ENCODE measurements at places on chromosomes 7 and 10.

DNA sequence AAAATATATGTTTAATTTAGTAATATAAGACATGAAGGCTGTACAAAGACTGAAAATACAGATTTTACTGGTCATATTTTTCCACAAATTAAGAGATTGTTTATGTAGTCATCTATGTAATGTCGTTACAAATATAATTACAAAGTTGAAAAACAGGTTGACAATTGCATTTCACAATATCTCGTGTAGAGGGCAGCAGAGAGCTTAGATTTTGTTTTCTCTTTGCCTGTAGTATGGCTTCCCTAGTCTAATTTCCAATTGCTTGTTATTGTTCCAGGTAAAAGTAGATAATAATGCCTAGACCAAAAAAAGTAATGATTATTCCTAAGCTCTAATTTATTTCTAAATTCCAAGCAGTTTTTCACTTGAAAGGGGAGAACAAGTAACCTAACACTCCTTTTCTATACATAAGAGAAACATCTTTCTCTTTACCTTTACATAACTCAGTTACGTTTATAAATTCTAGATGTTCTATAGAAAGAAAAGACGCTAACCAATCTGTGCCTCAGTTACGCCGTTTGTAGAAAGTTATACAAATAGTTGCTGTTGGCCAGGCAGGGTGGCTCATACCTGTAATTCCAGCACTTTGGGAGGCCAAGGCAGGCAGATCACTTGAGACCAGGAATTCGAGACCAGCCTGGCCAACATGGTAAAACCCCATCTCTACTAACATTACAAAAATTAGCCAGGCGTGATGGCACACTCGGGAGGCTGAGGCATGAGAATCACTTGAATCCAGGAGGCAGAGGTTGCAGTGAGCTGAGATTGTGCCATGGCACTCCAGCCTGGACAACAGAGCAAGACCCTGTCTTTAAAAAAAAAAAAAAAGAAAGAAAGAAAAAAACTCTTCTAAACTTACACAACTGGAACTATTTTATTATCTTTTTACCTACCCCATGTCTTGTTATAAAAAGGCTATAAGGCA is 30.0 kb downstream of the NET1 start:
- DNase-seq, result peak; percentile 65

- DNase-seq, result no peak
Observed at GRCh38 chr10:94173594-94173993, 179.9 kb downstream of the PLCE1 start.

GRCh38 chr7:44327981-44328380 is 2.6 kb upstream of the CAMK2B start:
- no peak for DNase-seq

GRCh38 chr10:391847-392704 is 256.8 kb downstream of the ZMYND11 start:
- peak; percentile 42 for DNase-seq

- DNase-seq, result no peak
Observed at GRCh38 chr10:64534616-64535015, 1013.4 kb downstream of the REEP3 start.

DNA sequence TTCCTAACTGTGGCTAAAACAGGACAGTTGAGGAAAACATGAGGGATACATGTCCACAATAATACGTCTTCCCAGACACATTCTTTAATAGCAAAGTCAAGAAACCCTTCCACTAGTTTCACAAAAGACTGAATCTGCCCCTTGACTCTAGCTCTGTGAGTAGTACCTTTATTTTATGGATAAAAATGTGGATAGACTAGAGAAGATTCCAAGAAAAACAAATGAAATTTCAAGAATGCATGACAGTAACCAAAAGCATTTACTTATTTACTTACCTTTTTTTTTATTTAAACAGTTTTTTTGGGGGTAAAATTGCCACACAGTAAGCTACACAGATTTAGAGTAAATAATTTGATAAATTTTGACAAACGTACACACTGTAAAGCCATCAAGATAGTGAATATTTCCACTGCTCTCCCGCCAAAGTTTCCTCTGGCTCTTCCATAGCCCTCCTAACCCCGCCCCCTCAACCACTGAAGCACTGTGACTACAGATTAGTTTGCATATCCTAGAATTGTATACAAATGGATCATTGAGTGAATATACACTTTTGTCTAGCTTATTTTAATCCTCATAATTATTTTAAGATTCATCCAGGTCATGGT is 420.4 kb upstream of the ZMIZ1 start:
- no peak for DNase-seq

- DNase-seq, result no peak
Observed at GRCh38 chr10:43214071-43214955, 52.6 kb downstream of the RASGEF1A start.

- DNase-seq, result no peak
Observed at GRCh38 chr7:4745971-4746919, 29.2 kb upstream of the AP5Z1 start.

DNA sequence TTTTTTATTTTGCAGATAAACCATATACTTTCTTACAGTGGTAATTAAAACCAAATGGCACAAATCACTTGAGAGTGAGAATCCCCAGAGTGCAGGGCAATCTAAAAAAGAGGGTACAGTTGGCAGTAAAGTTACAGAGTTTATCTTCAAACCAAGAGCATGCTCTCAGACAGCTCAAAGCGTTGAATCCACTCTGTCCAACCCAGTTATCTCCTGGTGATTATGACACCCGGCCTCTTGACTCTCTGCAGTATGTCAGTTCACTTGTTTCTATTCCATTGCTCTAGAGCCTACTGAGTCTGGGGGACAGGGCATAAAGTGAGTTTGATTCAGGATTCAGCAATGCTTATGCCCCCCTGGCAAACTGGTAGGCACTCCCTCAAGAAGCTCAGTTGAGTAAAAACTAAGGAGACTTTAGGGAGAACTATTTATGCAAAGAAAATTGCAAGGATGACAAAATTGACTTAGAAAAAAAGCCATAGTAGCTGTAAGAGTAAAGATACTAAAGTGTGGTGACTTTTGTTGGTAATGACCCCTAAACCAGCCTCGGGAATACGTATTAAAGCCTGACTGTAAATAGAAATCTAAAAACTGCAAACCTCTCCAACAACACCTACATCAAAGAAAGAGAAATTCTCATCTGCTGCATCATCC is 55.5 kb downstream of the COL1A2 start:
- no peak for DNase-seq
